ENCODE measurements at places on chromosomes 6 and 20.
A peak's percentile ranks its signal among the peaks of the same experiment; 100 is the strongest.

GRCh38 chr6:20647585-20647984 lies 113.3 kb downstream of the CDKAL1 start:
- DNase-seq, result no peak

- no peak for DNase-seq
These were observed 152.3 kb downstream of the CDC5L start for GRCh38 chr6:44539701-44540355.

- DNase-seq, result no peak
These were observed 649.1 kb downstream of the EPM2A start for GRCh38 chr6:145086197-145086596.

DNA sequence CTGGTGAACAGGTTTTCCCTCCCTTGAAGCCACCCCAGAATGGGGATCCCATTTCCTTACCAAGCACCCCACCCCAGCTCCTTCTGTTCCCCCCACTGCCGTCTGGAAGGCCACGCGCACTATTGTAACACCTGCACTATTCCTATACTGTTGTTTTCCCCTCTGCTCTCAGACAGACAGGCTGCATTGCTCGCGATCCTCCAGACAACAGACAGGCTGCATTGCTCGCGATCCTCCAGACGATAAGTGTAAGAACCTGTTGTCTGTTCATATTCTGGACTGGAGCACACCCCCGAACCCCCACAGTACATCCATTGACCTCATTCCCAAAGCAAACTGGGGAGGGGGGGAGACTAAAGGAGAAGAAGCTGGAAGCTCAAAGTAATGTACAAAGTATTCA lies 72.7 kb downstream of the LY86 start:
- no peak for DNase-seq

DNA sequence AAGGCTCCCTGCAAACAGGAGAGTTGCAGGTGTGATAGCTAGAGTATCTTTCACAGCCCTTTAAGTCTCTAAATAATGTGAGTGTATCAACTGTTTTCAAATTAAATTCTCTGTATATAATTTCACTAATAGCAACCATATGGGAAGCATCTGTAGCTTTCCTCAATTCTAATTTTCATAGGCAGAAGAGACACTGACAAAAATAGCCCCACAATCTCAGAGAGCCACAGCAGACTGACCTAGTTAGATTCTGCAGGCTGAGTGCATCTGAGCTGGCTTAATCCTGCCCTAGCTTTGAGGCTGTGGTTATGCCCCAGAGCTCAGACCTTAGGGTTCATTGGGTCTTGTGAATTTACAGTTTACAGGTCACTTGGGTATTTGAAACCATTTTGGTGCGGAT lies 63.9 kb downstream of the MAP7 start:
- no peak for DNase-seq

GRCh38 chr6:54440549-54440948 lies 132.3 kb downstream of the TINAG start:
- no peak for DNase-seq

DNA sequence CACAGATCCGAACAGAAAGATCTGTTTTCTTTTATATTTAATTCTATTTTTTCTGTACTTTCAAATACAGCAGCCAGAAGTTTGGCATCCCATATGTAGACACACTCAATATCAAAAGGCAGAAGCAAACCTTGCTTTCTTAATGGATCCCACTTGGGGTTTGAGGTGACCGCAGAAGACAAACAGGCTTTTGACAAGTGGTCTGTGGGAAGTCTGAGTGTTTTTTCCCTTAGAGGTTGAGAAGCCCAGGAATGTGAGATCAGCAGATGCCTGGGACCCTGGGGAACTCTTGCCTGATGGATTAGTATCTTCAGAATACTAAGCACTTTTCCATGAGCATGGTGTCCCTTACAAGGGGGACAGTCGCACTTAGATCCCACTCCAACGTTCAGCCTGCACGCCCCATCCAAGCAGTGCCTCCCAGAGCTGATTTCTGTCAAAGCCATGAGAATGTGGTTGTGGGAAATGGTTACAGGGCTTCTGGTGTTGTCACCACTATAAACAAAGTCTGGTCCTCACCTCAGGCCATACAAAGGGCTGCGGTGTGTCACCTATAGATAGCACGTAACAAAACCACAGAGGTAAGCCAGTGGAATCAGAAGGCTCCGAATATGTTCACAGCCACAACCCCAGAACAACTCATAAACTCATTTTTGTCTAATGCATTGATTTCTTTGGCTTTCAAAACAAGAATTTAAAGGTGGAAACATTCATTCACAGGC lies 12.7 kb downstream of the IL17F start:
- no peak for DNase-seq

DNA sequence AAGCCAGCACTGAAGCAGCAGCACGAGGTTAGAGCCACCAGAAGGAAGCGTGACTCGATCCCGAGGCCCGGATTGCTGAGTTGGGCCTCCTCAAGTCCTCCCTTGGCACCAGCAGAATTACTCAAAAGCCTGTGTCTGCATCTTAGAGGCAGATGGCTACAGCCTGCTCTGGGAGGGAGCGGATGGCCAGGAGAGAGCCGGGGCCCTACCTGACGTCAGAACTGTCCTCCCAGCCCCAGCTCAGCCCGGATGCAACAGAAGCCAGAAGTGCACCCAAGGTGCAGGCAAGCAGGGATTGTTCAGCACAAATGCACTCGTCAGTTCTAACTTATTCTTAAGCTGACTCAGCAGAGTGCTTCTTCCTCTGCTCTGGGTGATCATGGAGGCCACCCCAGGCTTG lies 155.5 kb upstream of the RPS6KA2 start:
- DNase-seq, result no peak

DNA sequence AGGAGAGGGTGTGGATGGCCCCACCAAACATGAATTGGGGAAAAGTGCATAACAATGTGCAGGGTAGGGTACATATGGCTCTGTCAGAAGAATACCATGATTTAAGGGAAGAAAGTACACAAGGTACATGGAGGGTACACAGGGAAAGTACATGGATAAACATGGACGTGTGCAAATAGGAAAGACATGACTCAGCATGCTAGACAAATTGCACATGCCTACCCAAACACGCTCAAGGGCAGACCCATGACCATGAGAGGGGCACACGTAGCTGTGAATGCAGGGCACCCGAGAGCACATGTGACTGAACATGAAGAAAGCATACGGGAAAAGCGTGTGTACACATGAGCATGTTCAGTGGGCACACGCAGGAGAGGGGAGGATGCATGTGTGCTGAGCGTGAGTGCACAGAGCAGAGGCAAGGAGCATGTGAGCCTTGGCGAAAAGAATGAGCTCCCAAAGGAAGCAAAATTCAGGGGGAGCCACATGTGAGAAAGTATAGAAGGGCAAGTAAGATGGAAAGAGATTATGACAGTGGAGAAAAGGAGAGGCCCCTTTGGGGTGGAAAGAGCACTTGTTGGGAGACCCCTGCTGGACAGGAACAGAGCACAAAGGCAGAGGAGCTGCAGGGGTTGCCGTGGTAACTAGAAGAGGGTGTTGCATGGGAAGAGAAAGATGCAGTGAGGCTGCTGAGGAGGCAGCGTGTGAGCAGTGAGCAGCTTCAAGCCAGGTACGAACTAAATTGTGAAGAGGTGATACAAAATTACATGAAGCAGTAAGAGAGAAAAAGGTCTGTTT lies 17.8 kb downstream of the OR2H2 start:
- peak; percentile 23 for DNase-seq

DNA sequence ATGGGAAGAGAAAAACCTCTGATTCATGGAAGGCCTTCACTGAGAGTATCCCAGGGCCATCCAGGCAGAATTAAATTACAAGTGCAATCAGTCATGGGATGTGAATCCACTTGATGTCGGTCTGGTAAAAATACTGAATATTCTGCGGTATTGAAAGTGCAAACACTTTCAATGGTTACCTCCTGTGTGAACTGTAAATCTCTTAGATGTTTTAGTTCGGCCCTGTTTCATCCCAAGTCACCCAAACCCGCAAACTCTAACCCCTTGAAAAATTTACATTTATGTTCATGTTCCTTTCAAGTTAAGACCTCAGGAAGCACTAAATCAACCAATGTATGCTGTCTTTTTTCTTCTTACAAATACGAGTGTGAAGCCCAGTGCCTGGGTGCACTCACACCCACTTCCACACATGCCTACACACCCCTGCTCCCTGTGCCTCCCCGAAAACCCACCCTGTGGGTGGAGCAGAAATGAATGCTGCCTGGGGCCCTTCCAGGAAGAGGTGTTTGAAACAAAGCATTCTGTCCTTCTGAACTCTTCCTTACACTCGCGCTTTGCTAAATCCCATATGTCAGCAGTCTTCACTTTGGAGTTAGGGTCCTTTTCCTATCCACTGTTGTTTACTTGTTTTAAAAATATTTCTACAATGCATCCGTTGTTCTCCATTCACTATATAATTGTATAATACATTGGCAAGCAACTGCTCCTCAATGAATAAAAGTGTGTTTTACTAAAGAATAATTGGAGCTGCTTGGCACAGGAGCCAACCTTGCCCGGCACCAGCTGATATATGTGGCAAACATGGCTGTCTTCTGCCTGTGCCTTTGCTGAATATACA lies 62.7 kb downstream of the FYN start:
- DNase-seq, result peak; percentile 48

GRCh38 chr6:167077241-167077932 lies 45.5 kb upstream of the CCR6 start:
- no peak for DNase-seq

GRCh38 chr20:53080969-53081871 lies 109.1 kb downstream of the TSHZ2 start:
- DNase-seq, result no peak

- DNase-seq, result no peak
These were observed 124.5 kb upstream of the SAMD5 start for GRCh38 chr6:147384029-147384428.

DNA sequence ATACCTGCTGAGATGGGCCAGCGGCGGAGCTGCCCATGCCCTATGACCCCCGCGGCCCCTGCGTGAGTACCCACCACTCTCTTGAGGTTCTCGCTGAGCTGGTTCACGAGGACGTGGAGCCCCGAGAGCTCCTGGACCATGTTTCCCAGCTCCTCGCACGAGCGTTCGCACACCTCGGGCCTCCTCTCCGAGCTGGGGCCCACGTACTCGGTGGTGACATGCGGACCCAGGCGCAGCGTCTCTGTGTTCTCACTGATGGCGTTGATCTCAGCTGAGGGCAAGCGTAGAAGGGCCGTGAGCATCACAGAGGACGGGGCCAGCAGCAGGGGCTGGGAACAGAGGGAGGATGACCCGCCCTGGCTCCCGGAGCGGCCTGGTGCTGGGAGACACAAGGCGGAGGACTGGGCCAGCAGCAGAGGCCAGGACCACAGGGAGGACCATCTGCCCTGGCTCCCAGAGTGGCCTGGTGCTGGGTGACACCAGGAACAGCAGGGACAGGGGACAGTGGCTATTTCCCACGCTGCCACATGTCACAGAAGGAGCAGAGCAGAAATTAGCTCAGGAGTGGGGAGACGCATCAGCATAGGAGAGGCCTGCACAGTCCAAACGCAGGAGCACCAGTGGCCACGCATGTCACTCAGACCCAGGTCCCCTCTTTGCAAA lies 11.8 kb downstream of the THBS2 start:
- DNase-seq, result no peak

DNA sequence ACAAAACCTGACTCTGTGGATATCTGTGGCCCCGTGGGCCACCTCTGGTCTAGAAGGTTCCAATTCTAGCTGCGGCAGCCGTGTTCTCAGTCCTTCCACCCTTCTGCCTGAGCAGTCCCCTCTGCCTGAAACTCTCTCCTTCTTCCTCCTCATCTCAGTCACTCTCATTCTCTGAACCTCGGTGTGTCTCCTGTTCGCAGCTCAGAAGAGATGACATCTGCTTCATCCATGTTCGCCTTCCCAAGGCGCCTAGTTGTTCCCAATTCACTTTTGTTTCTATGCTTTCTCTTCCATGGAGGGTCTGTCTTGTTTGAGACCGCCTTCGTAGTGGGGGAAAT lies 95.5 kb downstream of the CEBPB start:
- DNase-seq, result no peak

- no peak for DNase-seq
These were observed 12.3 kb downstream of the BTBD3 start for GRCh38 chr20:11929947-11930346.

- DNase-seq, result no peak
These were observed 2.1 kb upstream of the RRAGD start for GRCh38 chr6:89414215-89414614.

- no peak for DNase-seq
These were observed at the start of gene EFCAB8 for GRCh38 chr20:32858701-32859372. Gene EFCAB8 (plus strand): TSS chr20:32858923. CDS start chr20:32863793, 4,870 bp downstream.

GRCh38 chr6:52519618-52520017 lies 57.2 kb downstream of the TRAM2 start:
- no peak for DNase-seq

DNA sequence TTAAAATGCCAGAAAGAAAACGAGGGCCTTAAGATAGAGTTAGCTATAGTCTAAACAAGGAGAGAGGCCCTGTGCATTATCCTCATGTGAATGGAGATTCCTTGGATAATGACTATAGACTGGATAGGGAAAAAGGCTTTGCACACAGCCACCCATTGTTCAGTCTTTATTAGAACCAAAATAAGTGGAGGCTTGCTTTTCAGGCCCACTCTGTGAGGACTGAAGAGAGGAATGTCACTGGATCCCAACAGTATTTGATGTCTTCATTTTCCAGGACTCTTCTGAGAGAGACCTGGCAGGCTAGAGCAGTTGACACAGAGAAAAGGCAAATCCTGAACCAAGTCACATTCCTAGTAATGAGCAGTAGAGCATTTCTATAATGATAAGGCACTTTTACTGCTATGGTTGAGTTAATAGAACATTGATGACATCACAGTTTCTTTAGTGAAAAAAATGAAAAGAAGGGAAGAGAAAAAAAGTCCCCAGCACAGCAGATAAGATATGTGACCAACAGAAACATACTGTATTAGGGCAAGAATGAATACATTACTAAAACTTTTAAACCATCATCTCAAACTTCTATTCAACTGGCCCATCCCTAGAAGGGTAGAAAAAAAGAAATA lies 315.1 kb downstream of the EPHA7 start:
- DNase-seq, result no peak

GRCh38 chr6:150418827-150419594 lies 50.2 kb downstream of the IYD start:
- DNase-seq, result peak; percentile 62
